BE2C (cell line): ENCODE measurements at places on chromosomes 1 and 21.

GRCh38 chr1:180503280-180503862 is 994 bp upstream of the ACBD6 start:
- DNase-seq, result no peak

DNA sequence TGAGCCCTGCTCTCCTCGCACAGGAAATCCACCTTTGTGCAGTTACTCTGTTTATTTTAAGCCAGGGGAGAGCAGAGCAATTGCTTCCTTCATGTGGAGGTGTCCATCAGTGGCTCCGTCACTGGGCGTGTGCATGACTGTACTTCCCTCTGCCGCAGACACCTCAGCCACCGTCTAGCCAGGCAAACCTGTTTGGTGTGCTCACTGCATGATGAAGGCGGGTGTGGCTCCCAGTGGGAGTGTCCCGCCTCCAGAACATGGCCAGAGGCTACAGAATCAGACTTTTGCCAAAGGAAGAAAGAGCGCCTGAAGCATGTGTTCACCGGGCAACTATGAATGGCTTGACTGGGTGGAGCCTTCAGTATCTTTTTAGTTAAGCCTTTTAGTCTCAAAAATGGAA is 26.1 kb upstream of the LAMC2 start:
- no peak for DNase-seq

DNA sequence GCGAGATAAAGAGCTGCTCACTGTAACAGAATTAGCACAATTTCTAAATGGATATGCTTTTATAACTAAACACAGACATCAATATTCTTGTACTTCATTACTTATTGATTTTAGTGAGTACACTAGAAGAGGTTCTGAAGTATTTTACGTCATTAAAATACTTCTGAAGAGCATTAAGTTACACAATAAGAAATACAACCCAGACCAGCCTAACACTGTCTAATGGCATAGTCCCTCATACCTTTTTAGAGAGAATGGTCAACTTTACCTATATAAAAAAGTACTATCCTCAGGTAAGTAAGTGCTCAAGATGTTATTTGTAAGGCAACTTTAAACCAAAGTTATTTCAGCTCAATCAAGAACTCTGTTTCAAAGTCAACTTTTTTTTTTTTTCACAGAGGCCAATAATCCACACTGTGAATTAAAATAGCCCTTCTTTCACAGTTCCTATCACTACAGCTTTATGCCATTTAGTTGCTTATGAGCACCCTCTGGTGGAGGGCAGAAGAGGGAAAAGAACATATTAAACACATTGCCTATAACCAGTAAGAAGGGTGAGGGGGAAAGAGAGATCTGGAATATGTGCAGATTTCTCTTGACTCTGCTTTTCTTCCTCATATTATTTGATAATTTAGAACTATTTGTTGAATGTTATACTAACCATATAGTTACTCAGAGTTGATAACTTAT is 182.1 kb upstream of the DMRTA2 start:
- peak; percentile 27 for DNase-seq

DNA sequence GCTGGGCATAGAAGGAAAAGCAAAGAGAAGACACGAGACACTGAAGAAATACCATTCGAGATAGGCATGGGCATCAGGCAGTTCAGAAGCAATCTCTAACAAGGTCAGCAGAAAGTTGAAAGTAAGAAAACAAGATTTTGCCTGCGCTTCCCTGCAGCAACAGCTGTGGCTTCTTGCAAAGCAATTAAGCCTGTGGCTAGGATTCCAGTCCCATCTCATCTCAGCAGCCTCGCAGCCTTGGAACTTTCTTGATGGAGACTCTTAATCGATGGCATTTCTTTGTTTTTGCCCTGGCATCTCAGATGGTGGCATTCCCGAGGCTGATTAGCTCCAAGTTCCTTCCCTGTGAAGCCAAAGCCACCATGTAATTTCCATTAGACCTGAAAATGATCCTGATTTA is 64.6 kb upstream of the SPAG17 start:
- no peak for DNase-seq

- peak; percentile 46 for DNase-seq
Measured at GRCh38 chr1:23634840-23635651, 56.6 kb upstream of the RPL11 start.
